ENCODE measurements at places on chromosomes 1 and 21. TPM values are rescaled to one million over a fixed set of nuclear protein-coding genes. Genes with fewer than 3 reads are reported as not detected.
A peak's percentile ranks its signal among the peaks of the same experiment; 100 is the strongest.

DNA sequence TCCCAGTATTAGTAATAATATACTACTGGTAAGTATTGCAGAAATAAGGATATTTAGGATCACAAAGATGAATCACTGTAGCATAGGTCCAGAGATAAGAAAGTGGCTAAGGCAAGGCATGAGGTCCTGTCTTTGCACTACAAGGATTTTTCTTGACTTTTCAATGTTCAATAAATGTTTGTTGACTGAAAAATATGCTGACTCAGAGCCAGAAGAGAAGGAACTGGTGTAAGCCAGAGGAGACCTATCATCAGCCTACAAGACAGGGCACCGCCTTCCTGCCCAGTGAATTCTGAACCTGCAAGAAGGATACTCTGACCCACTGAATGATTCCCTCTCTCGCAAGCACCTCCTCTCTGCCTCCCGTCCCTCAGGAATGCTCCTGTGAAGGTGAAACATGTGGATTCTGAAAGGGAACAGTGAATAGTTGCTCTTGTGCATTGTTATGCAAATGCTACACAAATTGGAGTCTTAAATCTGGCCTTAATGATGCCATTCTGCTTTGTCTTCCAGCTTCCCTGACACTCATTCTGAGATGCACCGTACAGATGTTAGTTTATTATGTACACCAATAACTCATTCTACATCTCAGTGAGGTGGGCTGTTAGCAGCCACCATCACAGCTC is 540.0 kb downstream of the OMA1 start:
- DNase-seq = no peak
- H3K4me1 ChIP-seq = no peaks in the 10 kb centered on the region
- H3K36me3 ChIP-seq = no peaks in the 10 kb centered on the region
- no peak overlapping the region for H3K4me3 ChIP-seq

DNA sequence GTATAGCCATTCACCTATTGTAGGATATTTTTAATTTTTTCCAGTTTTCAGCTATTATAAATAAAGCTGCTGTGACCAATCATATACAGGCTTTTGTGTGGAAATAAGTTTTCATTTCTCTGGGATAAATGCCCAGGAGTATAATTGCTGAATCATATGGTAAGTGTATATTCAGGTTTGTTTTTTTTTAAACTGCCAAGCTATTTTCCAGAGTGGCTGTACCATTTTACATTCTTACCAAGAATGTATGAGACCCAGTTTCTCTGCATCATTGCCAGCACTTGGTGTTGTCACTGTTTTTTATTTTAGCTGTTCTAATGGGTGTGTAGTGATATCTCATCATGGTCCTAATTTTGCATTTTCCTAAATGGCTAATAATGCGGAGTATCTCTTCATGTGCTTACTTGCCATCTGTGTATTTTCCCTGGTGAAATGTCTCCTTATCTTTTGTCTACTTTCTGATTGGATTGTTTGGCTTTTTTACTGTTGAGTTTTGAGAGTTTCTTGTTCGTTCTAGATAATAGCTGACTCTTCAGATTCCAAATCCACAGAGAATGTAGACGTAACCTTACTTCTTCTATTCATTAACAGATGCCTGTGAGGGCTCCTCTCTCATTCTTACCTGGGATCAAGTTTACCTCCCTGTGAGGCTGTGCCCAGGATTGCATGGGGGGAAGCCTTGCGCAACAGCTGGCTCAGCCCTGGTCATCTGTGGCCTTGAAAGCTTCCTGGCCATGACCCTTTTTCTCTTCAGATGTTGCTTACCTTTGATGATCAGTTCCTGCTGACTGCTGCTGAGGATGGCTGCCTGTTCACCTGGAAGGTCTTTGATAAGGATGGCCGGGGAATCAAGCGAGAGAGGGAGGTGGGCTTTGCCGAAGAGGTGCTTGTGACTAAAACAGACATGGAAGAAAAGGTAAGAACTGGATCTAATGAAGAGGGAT is 42.6 kb downstream of the CFAP57 start:
- no peak for DNase-seq
- no peaks in the 10 kb centered on the region for H3K36me3 ChIP-seq
- no peaks in the 10 kb centered on the region for H3K4me1 ChIP-seq
- no peak overlapping the region for H3K27ac ChIP-seq
- H3K4me3 ChIP-seq = no peak overlapping the region

- no peak overlapping the region for H3K4me3 ChIP-seq
- H3K36me3 ChIP-seq = no peaks in the 10 kb centered on the region
- H3K4me1 ChIP-seq = peaks cover 7% of the 10 kb centered on the region
- H3K27me3 ChIP-seq = no peaks in the 10 kb centered on the region
- no peak overlapping the region for H3K27ac ChIP-seq
- DNase-seq = no peak
Observed at GRCh38 chr1:200174525-200175295, 147.2 kb downstream of the NR5A2 start.

DNA sequence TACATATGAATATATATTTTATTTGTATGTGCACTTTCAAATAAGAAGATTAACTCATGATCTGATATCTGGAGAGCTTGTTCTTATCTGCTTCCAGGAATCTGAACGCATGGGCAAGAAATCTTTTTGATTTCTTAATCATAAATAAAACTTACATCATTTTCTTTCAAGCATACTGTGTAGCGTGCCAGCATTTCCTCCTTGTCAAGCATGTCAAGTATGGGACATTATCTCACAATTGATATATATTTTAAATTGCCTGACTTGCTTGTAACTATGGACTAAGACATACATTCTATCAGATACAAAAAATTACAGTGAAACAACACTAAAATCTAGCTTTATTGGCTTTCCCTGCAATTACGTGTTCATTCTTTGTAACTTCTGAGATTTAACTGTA is 1128.2 kb downstream of the PLA2G4A start:
- no peaks in the 10 kb centered on the region for H3K36me3 ChIP-seq
- H3K4me1 ChIP-seq = no peaks in the 10 kb centered on the region
- no peak for DNase-seq
- no peak overlapping the region for H3K27ac ChIP-seq
- no peak overlapping the region for H3K4me3 ChIP-seq

DNA sequence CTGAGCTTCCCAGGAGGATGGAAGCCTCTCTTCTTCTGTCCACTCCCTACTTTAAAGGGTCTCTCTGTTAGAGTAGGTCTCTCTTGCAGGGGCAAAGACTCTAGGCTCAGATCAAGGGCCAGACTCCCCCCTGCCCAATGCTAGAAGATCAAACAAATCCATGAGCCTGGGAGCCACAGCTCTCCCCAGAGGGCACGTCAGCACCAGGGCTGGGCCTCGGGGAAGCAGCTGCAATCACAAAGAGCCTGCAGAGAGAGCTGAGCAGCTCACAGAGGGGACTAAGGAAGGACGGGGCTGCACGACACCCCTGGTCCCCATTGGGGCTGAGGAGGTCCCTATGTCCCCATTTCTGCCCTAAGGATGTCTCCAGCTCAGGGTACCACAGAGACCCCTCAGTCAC is 3.9 kb downstream of the CNTN2 start:
- H3K4me3 ChIP-seq = no peak overlapping the region
- H3K4me1 ChIP-seq = no peaks in the 10 kb centered on the region
- H3K27me3 ChIP-seq = peaks cover 4% of the 10 kb centered on the region
- no peak for DNase-seq

DNA sequence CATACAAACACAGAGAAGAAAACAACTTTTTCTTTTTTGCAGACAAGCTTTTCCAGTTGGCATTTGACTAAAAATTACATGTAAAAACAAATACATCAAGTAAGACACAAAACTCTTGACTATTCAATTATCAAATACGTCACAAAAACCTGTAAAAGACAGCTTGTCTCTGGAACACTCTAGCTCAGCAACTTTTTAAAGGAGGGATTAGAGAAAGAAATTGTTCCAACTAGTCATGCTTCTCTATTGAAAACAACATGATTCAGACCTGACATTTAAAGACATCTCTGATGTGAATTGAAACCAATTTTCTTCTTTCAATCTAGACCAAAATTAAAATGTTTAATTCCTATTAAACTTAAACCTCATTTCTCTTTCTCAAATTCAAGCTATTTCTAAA is 30.3 kb downstream of the SMYD3 start:
- no peak overlapping the region for H3K4me3 ChIP-seq
- no peaks in the 10 kb centered on the region for H3K27me3 ChIP-seq
- H3K27ac ChIP-seq = no peak overlapping the region

DNA sequence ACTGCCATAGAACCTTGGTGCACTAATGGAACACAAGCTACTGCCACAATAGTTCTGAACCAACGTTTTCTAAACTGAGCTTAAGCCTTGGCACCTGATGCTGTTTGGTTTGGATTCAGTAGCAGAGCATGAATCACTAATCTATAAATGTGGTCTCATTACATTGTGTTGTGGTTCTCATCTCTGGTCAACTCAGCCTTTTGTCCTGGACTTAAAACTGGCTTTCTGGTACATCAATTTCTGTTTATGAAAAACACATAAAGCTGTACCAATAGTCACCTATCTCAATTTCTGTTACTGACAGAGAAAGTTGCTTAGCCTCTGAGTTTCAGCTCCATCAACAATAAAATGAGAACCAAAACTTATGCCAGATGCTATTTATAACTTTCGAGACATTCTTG is 197.5 kb upstream of the KIAA0040 start:
- no peaks in the 10 kb centered on the region for H3K4me1 ChIP-seq
- no peak for DNase-seq
- H3K27me3 ChIP-seq = no peaks in the 10 kb centered on the region
- H3K4me3 ChIP-seq = no peak overlapping the region

DNA sequence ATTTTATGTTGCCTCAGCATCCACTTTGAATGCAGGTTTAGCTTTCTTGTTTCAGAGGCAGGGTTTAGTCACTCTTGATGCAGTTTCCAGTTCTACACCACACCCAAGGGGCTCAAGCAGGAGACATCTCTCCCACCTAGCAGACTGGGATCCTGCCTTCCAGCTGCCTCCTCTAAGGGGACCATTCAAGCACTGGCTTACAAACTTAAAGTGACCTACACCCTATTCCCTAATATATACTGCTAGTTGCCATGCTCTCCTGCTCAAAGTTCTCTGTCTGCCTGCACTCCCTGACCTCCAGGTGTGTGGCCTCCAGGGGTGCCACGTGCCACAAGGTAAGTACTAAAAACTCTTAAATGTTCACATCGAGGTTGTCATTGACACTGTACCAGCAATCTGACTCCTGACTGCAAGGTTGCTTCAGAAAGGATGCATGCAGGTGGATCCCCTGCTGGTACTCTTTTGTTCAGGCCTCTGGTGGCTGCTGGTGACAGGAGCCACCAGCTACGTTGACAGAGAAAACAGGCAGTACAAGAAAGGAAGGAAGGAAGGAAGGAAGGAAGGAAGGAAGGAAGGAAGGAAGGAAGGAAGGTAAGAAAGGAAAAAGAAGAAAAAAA is 185.9 kb downstream of the COQ8A start:
- DNase-seq = no peak
- no peak overlapping the region for H3K27ac ChIP-seq
- no peaks in the 10 kb centered on the region for H3K36me3 ChIP-seq

DNA sequence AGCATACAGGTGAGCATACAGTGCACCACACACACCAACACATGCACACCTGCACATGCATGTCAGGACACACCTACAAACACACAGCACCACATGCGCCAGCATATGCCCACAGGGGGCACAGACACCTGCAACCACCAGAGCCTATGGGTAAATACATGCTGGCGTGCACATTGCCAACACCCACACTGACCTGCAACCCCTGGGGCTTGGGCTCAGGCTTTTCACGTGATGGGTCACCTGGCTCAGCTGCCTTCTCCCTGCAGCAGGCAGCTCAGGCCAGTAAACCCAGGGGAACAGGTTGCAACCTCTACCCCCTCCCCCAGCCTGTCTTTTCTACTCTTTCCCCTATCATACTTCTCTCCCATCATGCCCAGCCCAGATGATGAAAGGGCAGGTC is 8.1 kb downstream of the CD247 start:
- H3K27ac ChIP-seq = peak overlapping the region; percentile 70
- peak overlapping the region; percentile 98 for H3K4me3 ChIP-seq
- H3K36me3 ChIP-seq = peaks cover 52% of the 10 kb centered on the region

KCNH1 gene
- total RNA-seq = not detected

MSH4 gene
- total RNA-seq = 0.22 TPM

CD1C gene
- total RNA-seq = not detected

DOCK7 gene
- 5.8 TPM for total RNA-seq

NHLH2 gene
- total RNA-seq = not detected

Data from CD4-positive, CD25-positive, alpha-beta regulatory T cell (primary cell).